GM12878 (cell line): ENCODE measurements at places on chromosomes 3 and 15. TPM values are rescaled to one million over a fixed set of nuclear protein-coding genes. Genes with fewer than 3 reads are reported as not detected.
A peak's percentile ranks its signal among the peaks of the same experiment; 100 is the strongest.

DNA sequence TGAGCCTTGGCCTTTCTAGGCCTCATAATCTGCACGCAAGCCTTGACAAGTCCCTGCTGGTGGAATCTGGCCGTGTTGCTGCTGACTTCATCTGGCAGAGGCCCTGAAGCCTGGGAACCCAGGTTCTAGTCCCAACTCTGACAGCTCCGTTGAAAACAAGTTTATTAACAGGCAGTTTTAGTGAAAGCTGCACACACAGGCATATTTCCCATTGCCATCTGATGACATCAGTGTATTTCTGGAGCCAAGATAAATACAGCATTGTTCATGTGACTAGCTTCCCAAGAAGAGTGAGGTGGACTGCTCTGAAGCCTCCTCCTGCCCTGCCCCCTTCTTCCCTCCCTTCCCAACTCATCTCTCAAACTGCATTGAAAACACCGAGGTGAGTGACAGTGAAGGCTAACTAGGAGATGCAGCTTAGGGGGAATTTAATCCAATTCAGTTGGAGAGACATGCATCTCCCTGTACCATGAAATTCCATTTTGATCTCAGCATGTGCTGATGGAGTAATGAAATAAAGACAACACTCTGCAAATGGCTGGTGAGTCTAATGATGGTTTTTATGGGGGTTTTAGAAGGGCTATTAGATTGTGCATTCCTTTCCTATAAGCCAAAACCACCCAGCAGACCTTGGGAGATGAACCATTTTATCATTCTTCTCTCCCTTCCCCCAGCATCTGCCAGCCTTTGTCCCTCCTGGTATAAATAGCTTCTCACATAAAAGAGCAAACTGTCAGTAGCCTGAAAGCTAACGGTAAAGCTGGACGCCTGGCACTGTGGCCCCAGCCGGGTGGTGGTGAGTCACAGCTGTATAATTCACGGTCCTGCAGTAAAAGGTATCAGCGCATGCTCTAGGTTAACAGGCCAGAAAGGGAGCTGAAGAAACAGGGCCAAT is 38.0 kb downstream of the PRICKLE2 start:
- no peaks in the 10 kb centered on the region for H3K4me1 ChIP-seq
- H3K27ac ChIP-seq = no peak overlapping the region
- DNase-seq = no peak
- no peak overlapping the region for H3K4me3 ChIP-seq
- no peaks in the 10 kb centered on the region for H3K27me3 ChIP-seq

GRCh38 chr15:99657996-99658395 is 75.2 kb downstream of the LYSMD4 start:
- no peak overlapping the region for H3K4me3 ChIP-seq
- H3K36me3 ChIP-seq = no peaks in the 10 kb centered on the region; the same call in 1 of the 2 replicates

TM4SF1 gene
- total RNA-seq = 0.56 and 1.2 TPM in 2 replicates

- H3K4me1 ChIP-seq = no peaks in the 10 kb centered on the region
- no peaks in the 10 kb centered on the region for H3K36me3 ChIP-seq
- no peak overlapping the region for H3K4me3 ChIP-seq
These were observed 293.3 kb upstream of the RGMA start for GRCh38 chr15:93382200-93382820.

- no peaks in the 10 kb centered on the region for H3K27me3 ChIP-seq
- no peaks in the 10 kb centered on the region for H3K36me3 ChIP-seq
- H3K4me1 ChIP-seq = no peaks in the 10 kb centered on the region
- no peak overlapping the region for H3K4me3 ChIP-seq
These were observed 99.1 kb downstream of the TUSC7 start for GRCh38 chr3:116808725-116809124.

ATP10A gene
- 1.1 and 1.5 TPM in 2 replicates for total RNA-seq

DNA sequence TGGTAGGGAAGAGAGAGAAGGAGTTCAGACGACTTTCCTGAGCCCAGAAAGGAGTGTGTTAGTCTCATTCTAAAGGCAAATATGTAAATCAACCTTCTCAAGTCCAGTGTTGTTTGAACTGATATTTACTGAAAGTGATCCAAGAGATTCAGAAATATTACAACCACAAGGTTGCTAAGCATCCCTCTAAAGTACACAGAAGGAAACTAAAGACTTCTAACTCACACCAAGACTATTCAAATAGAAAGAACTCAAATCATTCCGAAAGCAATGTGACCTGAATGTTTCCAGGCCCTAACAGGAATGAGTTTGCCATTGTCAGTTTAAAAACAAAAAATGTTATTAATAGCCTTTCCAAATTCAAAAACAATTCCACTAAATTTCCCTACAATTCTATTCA is 56.9 kb upstream of the VGLL3 start:
- H3K4me1 ChIP-seq = no peaks in the 10 kb centered on the region
- no peaks in the 10 kb centered on the region for H3K36me3 ChIP-seq
- DNase-seq = no peak
- H3K27me3 ChIP-seq = no peaks in the 10 kb centered on the region
- no peak overlapping the region for H3K4me3 ChIP-seq

GRCh38 chr3:115876876-115877614 is 253.7 kb downstream of the GAP43 start:
- H3K27ac ChIP-seq = no peak overlapping the region
- DNase-seq = no peak
- H3K36me3 ChIP-seq = no peaks in the 10 kb centered on the region
- H3K27me3 ChIP-seq = no peaks in the 10 kb centered on the region
- H3K4me1 ChIP-seq = no peaks in the 10 kb centered on the region
- H3K4me3 ChIP-seq = no peak overlapping the region

DNA sequence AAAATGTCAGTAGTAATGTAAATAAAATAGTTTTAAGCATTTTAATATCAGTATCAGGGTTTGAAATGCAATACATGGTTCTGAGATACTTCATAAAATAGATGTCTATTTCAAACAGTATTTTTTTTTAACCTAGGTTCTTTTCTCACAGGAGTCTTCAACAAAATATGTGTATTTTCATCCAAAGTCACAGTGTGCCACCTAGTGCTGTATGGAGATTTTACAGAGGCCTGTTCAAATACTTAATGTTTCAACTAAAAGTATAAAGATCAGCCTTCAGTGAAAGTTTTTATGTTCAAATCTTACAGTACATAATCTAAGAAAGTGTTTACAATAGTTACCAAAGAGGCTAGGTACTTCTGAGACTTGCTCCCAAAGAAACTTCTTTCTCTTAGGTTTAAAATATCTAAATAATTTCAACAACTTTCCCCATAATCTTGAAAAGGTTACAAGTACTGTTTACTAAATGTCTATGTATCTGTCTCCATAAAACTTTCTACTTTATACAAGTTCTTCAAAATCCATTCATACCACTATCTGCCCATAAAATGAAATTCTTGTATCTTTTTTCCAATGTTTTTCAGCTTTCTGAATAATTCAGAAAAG is 38.3 kb downstream of the SCAPER start:
- H3K4me1 ChIP-seq = peaks cover 5% of the 10 kb centered on the region; the same call in 1 of the 2 replicates
- no peaks in the 10 kb centered on the region for H3K36me3 ChIP-seq
- H3K27ac ChIP-seq = no peak overlapping the region
- no peak overlapping the region for H3K4me3 ChIP-seq

GRCh38 chr3:191260431-191261303 is 61.6 kb downstream of the OSTN start:
- no peaks in the 10 kb centered on the region for H3K27me3 ChIP-seq
- no peak for DNase-seq
- H3K4me1 ChIP-seq = peaks cover 8% of the 10 kb centered on the region; the same call in 1 of the 2 replicates
- H3K27ac ChIP-seq = no peak overlapping the region
- H3K4me3 ChIP-seq = no peak overlapping the region
- H3K36me3 ChIP-seq = no peaks in the 10 kb centered on the region

INAFM2 gene
- 5.2 and 8.1 TPM in 2 replicates for total RNA-seq

GHSR gene
- total RNA-seq = not detected in 2 replicates

P2RY14 gene
- total RNA-seq = not detected in 2 replicates

- peaks cover 2% of the 10 kb centered on the region; the same call in 1 of the 2 replicates for H3K36me3 ChIP-seq
- peaks cover 3% of the 10 kb centered on the region for H3K4me1 ChIP-seq
- DNase-seq = no peak
- H3K27ac ChIP-seq = peak overlapping the region; percentile 83
These were observed 624 bp downstream of the BRK1 start for GRCh38 chr3:10116138-10116460.

GRCh38 chr15:71397377-71397776 is 282.1 kb downstream of the THSD4 start:
- no peak overlapping the region for H3K27ac ChIP-seq
- H3K36me3 ChIP-seq = no peaks in the 10 kb centered on the region
- H3K4me3 ChIP-seq = no peak overlapping the region

- no peaks in the 10 kb centered on the region for H3K27me3 ChIP-seq
- H3K36me3 ChIP-seq = no peaks in the 10 kb centered on the region
- H3K27ac ChIP-seq = no peak overlapping the region
- DNase-seq = no peak
- H3K4me3 ChIP-seq = no peak overlapping the region
These were observed 67.8 kb downstream of the THSD4 start for GRCh38 chr15:71183063-71183462.

- H3K27ac ChIP-seq = no peak overlapping the region
- no peaks in the 10 kb centered on the region for H3K36me3 ChIP-seq
- no peaks in the 10 kb centered on the region for H3K4me1 ChIP-seq
- no peaks in the 10 kb centered on the region; the same call in 1 of the 2 replicates for H3K27me3 ChIP-seq
These were observed 9.4 kb downstream of the MUC4 start for GRCh38 chr3:195802261-195802701.

TNFSF10 gene
- 2.9 and 3.8 TPM in 2 replicates for total RNA-seq

C3orf20 gene
- 1.6 and 2.0 TPM in 2 replicates for total RNA-seq

RPS17 gene
- 2,781 and 2,861 TPM in 2 replicates for total RNA-seq

TICRR gene
- total RNA-seq = 18.8 and 21.5 TPM in 2 replicates

- no peaks in the 10 kb centered on the region for H3K36me3 ChIP-seq
- no peaks in the 10 kb centered on the region for H3K27me3 ChIP-seq
- no peak overlapping the region for H3K27ac ChIP-seq
- H3K4me3 ChIP-seq = no peak overlapping the region
These were observed 244.2 kb downstream of the ZMAT3 start for GRCh38 chr3:178827285-178827856.

- H3K27ac ChIP-seq = no peak overlapping the region
- no peaks in the 10 kb centered on the region; the same call in 1 of the 2 replicates for H3K27me3 ChIP-seq
- DNase-seq = no peak
- H3K4me3 ChIP-seq = no peak overlapping the region
- no peaks in the 10 kb centered on the region for H3K36me3 ChIP-seq
These were observed 292.8 kb downstream of the TBL1XR1 start for GRCh38 chr3:176904506-176904905.

DNA sequence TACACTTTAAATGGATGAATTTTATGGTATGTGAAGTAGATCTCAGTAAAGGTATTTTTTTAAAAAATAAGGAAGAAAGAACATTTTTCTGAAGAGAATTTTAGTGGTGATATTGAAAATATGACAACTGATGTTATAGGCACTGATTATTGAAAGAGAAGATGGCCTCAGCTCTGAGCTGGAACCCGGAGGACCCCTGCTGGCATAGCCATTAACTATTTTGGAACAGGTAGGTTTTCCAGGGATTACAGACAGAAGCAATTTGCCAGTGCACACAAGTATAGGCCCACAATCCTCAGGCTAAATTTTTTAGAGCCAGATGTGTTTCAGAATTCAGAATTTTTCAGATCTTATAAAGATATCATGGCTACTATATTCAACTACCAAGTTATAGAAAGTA is 315.9 kb upstream of the GPR149 start:
- DNase-seq = no peak
- H3K4me3 ChIP-seq = no peak overlapping the region
- H3K36me3 ChIP-seq = no peaks in the 10 kb centered on the region

OCA2 gene
- not detected in 2 replicates for total RNA-seq

GRCh38 chr15:89768071-89768500 is 8.0 kb upstream of the MESP2 start:
- no peaks in the 10 kb centered on the region for H3K36me3 ChIP-seq
- H3K27me3 ChIP-seq = no peaks in the 10 kb centered on the region
- H3K27ac ChIP-seq = no peak overlapping the region
- H3K4me1 ChIP-seq = no peaks in the 10 kb centered on the region
- DNase-seq = no peak

C3orf70 gene
- total RNA-seq = 0.05 TPM in 1 of 2 replicates, not detected in the other

PPP1R14D gene
- total RNA-seq = not detected in 2 replicates

DUOX1 gene
- total RNA-seq = 0.08 and 0.26 TPM in 2 replicates

DNA sequence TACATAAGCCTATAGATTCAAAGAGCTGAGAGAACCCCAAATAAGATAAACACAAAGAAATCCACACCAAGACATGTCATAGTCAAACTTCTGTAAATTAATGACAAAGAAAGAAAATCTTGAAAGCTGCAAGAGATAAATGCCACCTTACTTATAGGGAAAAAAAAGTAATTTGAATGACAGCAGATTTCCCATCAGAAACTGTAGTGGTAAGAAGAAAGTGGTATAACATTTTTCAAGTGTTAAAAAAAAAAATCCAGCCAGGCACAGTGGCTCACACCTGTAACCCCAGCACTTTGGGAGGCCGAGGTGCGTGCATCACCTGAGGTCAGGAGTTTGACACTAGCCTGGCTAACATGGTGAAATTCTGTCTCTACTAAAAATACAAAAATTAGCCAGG is 37.4 kb downstream of the CFAP92 start:
- no peaks in the 10 kb centered on the region for H3K27me3 ChIP-seq
- DNase-seq = no peak
- H3K27ac ChIP-seq = no peak overlapping the region
- H3K4me3 ChIP-seq = no peak overlapping the region
- no peaks in the 10 kb centered on the region for H3K4me1 ChIP-seq

- no peak overlapping the region for H3K4me3 ChIP-seq
- no peaks in the 10 kb centered on the region for H3K4me1 ChIP-seq
- H3K36me3 ChIP-seq = no peaks in the 10 kb centered on the region
- DNase-seq = no peak
- H3K27me3 ChIP-seq = no peaks in the 10 kb centered on the region
- H3K27ac ChIP-seq = no peak overlapping the region
These were observed 61.4 kb downstream of the ADAMTS7 start for GRCh38 chr15:78749831-78750230.

DNA sequence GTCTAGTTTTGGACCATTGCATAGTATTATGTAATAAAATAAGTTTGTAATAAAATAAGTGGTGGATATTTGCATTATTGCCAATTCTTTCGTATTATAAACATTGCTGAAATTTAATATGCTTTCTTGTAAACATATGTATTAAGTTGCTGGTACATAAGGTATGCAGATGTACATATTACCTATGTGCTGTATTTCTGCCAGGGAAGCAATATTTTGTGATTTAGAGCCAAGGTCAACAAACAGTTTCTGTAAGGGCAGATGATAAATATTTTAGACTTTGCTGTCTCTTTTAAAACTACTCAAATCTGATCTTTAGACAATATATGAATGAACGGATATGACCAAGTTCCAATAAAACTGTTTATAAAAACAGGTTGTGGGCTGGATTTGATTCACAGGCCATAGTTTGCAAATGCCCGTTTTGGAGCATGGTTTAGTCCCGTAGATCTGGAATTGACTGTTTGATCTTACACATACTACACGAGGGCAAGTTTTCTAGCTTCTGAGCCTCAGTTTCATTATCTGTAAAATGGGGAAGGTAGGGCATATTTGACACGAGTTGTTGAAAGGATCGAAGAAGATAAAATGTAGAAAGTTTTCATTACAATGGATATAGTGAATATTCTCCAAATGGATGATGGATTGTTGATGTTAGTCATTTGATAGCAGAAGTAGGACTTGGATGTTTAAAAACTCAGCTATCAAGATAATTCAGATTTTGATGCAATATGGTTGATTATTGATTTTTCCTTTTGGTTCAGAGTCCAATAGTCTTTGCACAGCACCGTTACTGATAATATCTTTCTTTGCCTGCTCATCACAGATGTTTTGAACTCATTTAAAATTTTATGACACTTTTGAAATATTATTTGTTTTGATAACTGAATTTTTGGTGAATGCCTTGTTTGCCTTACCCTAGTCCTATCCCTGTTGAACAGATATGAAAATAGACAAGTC is 394.6 kb downstream of the FEZF2 start:
- no peaks in the 10 kb centered on the region for H3K4me1 ChIP-seq
- no peak for DNase-seq
- no peaks in the 10 kb centered on the region for H3K27me3 ChIP-seq
- no peaks in the 10 kb centered on the region for H3K36me3 ChIP-seq

- no peaks in the 10 kb centered on the region for H3K27me3 ChIP-seq
- peaks cover 71% of the 10 kb centered on the region for H3K4me1 ChIP-seq
- DNase-seq = no peak
- peak overlapping the region; percentile 55; the same call in 1 of the 2 replicates for H3K27ac ChIP-seq
- peaks cover 1% of the 10 kb centered on the region for H3K36me3 ChIP-seq
These were observed 34.1 kb downstream of the ZNF710 start for GRCh38 chr15:90035095-90035839.
